ENCODE measurements at places on chromosomes 2 and 18.

DNA sequence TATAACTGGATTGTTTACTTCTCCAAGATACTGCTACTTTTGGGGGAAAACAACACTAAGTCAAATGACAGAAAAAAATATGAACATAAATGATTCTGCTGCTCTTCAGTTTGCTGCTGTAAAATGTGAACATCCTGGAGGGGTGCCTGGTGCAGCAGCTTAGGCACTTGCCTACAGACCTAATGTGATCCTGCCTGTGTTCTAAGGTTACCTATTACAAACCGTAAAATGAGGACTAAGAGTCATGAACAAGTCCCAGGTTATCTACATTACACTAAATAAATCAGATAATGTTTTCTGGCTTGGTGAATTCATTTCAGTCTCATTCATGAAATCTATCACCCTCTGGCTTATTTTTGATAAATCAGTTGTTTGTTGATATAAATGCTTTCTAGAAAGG lies 38.4 kb upstream of the ERCC3 start:
- peaks cover 3% of the 10 kb centered on the region for H3K36me3 ChIP-seq
- DNase-seq: no peak
- no peak overlapping the region for H3K27ac ChIP-seq
- H3K27me3 ChIP-seq: no peaks in the 10 kb centered on the region
- no peaks in the 10 kb centered on the region for H3K4me1 ChIP-seq

DNA sequence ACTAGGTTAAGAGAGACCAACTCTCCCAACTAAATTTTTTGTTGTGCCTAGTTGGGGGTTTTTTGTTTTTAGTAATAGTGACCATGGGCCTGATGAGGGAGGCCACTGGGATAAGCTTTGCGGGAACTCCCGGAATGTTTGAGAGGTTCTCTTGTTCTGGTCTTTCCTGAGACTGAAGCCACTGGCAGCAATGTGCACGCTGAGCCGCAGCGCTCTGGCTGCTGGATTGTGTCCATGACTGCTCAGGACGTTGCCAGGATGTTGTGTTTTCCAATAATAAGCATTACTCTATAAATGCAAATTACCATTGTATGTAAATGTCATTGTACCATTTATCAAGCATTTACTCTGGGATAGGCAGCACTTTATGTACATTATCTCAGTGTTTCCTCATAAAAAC lies 126.1 kb downstream of the GALNT1 start:
- peaks cover 5% of the 10 kb centered on the region for H3K36me3 ChIP-seq
- no peaks in the 10 kb centered on the region for H3K4me1 ChIP-seq
- DNase-seq: no peak
- no peak overlapping the region for H3K27ac ChIP-seq

GRCh38 chr2:106614511-106615291 lies 127.5 kb downstream of the CD8B2 start:
- H3K36me3 ChIP-seq: no peaks in the 10 kb centered on the region
- no peaks in the 10 kb centered on the region for H3K27me3 ChIP-seq
- DNase-seq: no peak

DNA sequence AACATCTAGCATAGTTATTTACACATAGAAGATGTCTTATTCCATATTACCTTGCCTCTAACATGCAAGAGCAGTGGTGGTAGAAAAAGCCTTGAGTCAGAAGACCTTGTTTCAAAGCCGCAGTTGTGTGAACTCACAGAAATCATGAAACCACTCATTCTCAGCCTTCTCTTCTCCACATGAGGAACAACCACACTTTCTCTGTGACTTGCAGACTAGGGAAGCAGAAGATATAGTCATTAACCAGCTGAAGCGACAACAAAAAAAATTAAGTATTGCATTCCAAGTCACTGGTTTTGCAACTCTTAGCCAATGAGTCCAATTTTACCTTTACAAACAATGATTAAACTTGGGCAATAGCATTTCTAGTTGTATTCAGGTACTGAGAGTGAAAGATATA lies 19.0 kb downstream of the TWSG1 start:
- no peak overlapping the region for H3K27ac ChIP-seq
- peak; percentile 7 for DNase-seq
- H3K36me3 ChIP-seq: no peaks in the 10 kb centered on the region
- no peak overlapping the region for H3K4me3 ChIP-seq
- H3K27me3 ChIP-seq: no peaks in the 10 kb centered on the region
- H3K4me1 ChIP-seq: no peaks in the 10 kb centered on the region

DNA sequence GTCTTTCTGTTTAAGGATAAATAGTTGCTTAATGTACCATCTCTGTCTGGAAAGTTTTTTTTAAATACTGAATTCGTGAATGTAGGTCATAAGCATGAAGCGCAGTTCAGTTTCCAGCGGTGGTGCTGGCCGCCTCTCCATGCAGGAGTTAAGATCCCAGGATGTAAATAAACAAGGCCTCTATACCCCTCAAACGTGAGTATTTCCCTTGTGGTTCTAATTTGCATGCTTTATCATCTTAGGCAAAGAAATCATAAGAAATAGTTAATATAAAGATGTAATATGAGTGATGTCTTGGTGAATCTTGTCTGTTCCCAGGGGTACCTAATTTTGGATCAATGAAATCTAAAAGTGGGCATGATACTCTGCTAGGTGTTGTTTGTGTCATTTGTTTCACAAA lies 1.5 kb downstream of the NDC80 start:
- no peak overlapping the region for H3K4me3 ChIP-seq
- H3K36me3 ChIP-seq: peaks cover 10% of the 10 kb centered on the region
- no peak overlapping the region for H3K27ac ChIP-seq
- DNase-seq: no peak
- no peaks in the 10 kb centered on the region for H3K27me3 ChIP-seq
